ENCODE measurements at places on chromosomes 6 and 20.

- no peak for DNase-seq
These were observed 43.6 kb downstream of the RIOK1 start for GRCh38 chr6:7433121-7433617.

GRCh38 chr6:3683331-3683730 lies 68.2 kb downstream of the PXDC1 start:
- DNase-seq = no peak

DNA sequence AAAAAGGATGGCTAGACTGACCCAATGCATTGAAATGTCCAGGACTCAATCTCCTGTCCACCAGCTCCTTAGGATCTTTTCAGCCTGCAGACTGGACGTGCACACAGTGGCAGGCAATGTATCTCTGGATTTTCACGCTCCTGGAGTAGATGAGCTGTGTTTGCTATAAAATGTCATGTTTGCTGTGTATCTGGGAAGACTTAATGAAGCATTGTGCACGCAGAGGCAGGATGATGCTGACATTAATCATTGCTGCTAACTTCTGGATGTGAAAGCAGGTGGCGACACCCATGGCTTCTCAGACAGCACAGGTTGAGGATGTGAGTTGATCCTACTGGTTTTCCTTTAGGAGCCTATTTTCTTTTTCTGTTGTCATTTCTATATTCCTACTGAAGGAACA lies 133.1 kb upstream of the PCSK2 start:
- DNase-seq = no peak

DNA sequence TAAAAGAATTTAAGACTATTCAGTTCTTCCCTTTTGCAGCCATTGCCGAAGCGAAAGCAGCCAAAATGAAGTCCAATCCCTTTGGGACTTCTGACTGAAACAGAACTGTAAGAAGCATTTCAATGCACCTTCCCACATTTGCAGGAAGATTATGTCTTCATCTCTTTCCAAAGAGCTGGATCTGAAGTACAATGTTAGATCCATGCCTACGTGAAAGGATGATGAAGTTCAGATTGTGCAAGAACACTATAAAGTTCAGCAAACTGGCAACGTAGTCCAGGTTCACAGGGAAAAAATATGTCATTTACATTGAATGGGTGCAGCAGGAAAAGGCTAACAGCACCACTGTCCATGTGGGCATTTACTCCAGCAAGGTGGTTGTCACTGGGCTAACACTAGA lies 6.0 kb upstream of the FILIP1 start:
- DNase-seq = no peak

DNA sequence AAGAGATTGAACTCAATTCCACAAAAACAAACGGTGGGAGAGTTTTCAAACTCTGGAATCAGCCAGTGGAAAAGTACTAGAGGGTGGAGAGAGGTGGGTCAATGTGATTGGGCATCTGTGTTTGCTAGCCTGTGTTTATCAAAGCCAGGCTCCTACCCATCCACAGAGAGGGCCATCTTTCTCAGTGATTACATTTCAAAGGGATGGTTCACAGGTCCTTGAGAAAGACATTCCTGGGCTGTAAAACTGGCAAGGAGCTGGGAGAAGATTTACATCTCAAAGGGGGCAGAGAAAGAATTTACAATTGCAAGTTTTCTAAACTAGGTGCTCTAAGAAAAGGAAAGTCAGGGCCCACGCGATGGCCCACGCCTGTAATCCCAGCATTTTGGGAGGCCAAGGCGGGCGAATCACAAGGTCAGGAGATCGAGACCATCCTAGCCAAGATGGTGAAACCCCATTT lies 146.8 kb upstream of the UST start:
- DNase-seq = no peak

GRCh38 chr6:3369985-3370360 lies 86.9 kb downstream of the SLC22A23 start:
- no peak for DNase-seq

- no peak for DNase-seq
These were observed 604.1 kb upstream of the GJE1 start for GRCh38 chr6:141528596-141528995.

DNA sequence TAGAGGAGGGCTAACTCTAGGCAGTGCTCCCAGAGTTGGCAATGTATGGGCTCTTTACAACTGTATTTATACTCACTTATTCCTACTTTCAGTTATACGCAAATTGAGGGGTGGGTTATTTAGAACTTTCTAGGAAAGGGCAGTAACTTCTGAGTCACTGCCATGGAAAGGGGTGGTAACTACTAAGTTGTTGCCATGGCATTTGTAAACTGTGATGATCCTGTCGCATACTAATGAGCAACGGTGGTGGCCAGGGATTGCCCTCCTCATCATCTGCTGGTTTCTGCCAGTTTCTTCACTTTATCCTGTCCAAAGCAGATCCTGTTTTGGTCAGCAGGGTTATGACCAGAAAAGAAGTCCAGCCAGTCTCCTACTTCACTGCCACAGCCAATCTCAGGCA lies 95.5 kb upstream of the PTPRT start:
- no peak for DNase-seq

DNA sequence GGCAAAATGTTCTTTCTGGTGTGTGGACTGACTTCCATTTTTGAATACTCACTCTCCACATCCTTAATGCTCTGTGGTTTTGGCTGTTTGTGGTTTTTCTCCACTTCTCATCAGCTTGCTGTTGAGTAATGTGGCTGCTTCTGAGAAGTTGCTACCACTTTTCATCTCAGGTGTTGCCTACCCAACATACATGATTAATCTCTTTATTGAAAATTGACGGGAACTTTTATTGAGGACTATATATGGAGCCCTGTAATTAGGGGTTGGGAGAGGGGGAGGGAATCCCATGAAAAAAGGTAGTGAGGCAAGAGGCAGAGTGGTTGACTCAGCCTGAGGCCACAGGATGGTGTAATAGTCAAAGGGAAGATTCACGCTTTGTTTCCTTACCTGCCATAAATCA lies 17.6 kb downstream of the IL22RA2 start:
- DNase-seq = no peak

DNA sequence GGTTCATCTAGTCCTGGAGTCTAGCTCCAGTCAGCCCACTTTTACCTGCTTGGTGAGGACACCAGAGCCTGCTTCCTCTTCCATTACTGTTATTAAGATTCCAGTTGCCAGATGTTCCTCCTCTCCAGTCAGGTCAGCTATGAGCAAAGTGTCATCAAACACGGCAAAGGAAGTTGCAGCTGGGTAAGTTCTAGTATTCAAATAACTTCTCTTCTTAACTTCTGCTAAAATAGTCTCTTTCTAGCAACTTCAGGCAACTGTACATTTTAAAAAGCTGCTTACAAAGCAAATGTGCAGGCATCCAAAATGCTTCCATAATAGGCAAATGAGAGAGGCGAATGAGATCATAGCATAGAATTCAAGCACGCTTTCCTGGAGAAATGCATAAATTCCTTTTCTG lies 18.4 kb upstream of the MRPS18A start:
- no peak for DNase-seq

GRCh38 chr6:126307849-126308248 lies 32.1 kb upstream of the CENPW start:
- peak; percentile 23 for DNase-seq

GRCh38 chr20:58889798-58890517 lies 37.4 kb downstream of the GNAS start:
- no peak for DNase-seq

DNA sequence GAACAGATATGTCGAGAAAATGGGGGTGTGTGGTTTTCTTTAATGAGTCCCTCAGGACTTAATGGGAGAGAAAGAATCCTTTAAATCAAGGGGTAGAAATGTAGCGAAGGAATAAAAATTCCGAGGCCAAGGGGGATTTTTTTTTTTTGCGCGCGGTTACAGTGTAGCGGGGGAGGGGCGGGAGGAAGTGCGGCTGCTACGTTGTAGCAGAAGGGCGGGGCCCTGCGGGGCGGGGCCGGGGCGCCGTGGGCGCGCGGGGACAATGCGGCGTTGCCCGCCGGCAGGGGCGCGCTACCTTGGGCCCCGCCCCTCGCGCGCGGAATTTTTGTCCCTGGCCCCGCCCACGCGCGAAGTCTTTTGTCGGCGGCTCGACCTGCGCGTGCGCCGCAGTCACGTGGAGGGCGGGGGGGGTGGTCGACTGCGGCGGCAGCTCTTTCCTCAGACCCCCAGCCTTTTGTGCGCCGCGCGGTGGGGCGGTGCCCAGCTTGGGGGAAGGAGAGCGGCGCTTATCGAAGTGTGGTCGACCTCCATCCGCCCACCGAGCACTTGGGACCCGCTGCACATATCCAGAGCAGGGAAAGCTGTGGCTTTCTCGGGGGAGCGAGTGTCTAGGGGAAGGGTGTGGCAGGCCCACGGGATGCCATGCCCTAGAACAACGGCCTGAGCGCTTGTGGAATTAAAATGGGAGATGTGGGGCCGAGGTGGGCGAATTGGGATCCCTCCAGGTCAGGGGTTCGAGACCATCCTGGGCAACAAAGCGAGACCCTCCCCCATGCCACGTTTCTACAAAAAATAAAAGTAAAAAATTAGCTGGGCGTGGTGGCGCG lies 1.3 kb downstream of the TUBB start:
- peak; percentile 84 for DNase-seq

GRCh38 chr6:52390361-52390727 lies 28.4 kb downstream of the PAQR8 start:
- no peak for DNase-seq

DNA sequence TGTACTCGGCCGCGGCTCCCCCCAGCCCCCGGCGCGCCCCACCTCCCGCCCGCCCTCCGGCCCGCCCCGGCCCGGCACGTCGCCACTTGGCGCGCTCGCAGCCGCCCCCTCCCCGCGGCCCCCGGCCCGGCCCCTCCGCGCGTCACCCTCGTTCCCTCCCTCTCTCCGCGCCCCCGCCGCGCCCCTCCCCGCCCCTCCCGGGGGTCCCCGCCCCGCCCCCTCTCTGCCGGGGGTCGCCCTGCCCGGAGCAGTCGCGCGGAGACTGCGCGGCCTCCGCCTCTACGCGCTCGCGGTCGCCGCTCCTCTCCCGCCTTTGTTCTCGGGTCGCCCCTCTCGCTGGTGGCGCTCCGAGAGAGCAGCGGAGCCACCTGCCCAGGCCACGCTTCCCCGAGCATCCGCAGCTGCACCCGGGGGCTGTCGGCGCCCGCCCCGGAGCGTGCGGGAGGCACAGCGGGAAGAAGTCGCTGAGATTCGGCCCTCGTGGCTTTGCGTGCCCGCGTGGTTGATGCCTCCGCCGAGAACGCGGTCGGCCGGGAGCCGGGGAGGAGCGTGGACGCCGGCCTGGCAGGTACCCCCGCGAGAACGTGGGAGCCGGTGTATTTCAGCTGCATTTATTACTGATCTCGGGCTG lies at the start of gene PHF10:
Gene PHF10 (minus strand): TSS at position 7 of the 631 bp plus-strand sequence. CDS start 569 bp downstream, outside the sequence.
- no peak for DNase-seq

GRCh38 chr6:16471910-16472297 lies 233.5 kb downstream of the GMPR start:
- no peak for DNase-seq

GRCh38 chr6:170201361-170201760 lies 89.5 kb downstream of the DLL1 start:
- DNase-seq = no peak

DNA sequence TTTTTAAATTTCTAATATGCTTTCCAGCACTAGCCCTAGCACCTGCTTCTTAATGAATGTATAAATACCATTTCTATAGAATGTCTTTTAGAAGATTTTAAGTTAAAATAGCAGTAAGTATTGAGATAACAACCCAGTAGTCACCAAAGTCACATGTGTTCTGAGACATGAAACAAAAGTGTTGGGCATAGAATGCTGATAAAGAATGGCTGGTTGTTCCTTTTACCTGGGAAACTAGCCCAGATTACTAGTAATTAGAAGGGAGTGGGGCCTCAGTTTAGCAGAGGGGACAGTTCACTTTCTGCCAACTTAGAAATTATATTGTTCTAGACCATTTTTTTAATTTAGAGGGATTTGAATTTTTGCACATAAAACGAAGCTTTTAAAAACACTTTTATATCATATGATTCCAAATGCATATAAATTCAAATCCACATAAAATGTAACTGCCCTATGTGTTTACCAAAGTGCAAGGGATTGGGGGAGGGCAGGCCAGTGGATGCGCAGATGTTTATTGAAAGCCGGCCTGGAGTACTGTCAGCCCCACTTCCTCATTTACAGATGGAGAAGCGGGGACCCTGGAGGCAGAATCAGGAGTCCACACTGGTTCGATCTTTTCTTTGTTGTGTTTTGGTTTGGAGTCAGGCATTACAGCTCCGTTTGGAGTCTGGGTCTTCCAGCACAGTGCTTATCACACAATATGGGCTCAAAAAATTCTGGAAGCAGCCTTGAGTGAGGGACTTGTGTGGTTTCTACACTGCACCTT lies 139.8 kb downstream of the ZDHHC14 start:
- DNase-seq = no peak

DNA sequence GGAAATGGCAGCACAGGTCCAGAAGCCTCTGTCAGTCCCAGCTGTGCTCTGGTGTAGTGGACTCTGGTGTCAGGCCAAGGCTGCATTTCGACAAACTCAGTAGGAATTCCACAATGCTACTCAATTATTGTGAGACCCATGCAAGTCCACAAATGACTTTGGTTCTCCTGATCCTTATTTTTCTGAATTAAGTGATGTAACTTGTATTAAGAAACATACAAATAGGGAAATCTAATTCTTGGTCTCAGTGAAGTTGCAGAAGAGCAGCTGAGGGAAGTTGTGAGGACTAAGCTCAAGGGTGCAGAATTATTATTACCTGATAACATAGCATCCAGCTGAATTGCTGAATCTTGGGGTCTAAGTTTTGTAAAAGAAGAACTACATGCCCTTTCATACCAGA lies 116.8 kb downstream of the MAFB start:
- no peak for DNase-seq

DNA sequence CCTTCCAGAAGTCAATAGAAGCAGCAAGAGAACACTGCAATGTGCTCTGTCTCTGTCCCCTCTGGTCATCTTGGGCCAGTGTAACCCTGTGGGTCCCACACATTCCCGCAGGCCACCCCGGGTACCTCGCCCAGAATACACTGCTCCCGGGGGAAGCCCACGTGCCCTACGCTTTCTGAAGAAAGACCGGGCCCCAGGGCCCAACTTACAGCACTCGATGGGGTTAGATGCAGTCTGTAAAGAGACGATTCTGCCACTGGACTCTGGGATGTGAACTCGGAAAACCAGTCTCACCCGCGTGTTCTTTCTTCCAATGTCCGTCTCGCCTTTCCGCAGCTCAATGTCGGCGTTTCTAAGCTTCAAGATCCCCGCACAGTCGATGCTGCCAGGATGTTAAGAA lies 68.7 kb downstream of the NFATC2 start:
- DNase-seq = no peak

- no peak for DNase-seq
These were observed 52.6 kb upstream of the CEP162 start for GRCh38 chr6:84280030-84280429.

GRCh38 chr6:151537556-151537955 lies 43.7 kb downstream of the CCDC170 start:
- no peak for DNase-seq

DNA sequence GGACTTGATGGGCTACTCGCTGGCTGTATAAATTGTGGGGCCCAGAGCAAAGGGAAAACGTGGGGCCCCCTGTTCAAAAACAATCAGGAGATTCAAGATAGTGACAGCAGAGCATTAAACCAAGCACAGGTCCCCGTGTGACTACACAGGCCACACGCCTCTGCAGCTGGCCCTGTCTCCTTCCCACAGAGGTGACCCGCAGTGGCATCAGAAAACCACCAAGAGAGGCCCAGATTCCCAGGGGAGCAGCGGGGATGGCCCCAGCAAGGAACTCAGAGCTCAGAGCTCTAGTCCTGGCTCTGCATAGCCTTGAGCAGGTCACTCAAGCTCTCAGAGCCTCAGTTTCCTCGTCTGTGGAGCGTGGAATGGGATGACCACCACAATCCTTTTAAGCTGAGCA lies 57.6 kb downstream of the CPNE5 start:
- DNase-seq = no peak

- no peak for DNase-seq
These were observed 80.7 kb upstream of the TRAF3IP2 start for GRCh38 chr6:111686249-111686931.

- no peak for DNase-seq
These were observed 113.6 kb downstream of the HDGFL1 start for GRCh38 chr6:22682979-22683378.
